ENCODE measurements at places on chromosomes 3 and 15.

GRCh38 chr3:182755712-182756111, 37.6 kb upstream of the ATP11B start:
- no peak for DNase-seq

DNA sequence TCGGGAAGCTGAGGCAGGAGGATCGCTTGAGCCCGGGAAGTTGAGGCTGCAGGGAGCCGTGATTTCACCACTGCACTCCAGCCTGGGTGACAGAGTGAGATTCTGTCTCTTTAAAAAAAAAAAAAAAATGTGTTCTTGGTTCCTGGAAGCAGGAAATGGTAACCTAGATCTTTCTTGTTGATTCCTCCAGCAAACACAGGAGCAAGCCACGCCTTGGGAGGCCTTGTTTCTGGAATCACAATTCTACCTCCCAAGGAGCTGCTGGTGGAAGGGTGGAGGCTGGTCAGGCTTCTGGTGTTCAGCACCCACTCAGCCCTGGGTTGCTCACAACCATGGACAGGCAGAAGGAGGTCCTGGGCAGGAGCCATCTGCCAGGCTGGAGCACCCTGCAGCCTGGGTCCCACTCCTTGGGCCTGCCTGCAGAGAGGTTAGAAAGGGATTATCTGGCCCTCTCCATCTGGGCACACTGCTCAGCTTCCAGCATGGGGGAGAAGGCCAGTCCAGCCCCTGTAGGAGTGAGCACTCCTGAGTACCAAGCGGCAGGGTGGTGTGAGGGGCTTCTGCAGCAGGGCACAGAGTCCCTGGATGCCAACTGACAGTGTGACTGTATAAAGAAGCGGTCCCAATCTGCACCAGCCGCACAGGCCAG, 65.6 kb downstream of the ABTB1 start:
- no peak for DNase-seq

DNA sequence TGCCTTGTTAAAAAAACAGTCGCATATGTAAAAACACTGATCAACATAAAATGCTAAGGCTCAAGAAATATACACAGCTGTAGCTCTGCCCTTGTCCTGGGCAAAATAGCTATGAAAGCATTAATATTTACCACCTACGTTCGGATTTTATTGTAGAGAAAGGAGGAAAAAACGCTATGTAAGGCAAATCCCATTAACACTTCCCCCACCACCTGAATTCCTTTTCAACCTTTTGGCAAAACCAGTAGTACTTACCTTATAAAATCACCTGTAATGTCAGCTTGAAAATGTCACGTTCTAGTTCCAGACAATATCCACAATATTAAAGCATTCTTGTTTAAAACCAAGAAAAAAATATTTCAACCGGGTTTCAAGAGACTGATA, 3.6 kb downstream of the TRA2B start:
- no peak for DNase-seq

GRCh38 chr3:188165596-188165995, 11.6 kb downstream of the LPP start:
- DNase-seq, result no peak

GRCh38 chr15:92322566-92323355, 70.9 kb upstream of the ST8SIA2 start:
- DNase-seq, result no peak

- DNase-seq, result no peak
Measured at GRCh38 chr3:49511639-49512038, 41.6 kb downstream of the DAG1 start.

DNA sequence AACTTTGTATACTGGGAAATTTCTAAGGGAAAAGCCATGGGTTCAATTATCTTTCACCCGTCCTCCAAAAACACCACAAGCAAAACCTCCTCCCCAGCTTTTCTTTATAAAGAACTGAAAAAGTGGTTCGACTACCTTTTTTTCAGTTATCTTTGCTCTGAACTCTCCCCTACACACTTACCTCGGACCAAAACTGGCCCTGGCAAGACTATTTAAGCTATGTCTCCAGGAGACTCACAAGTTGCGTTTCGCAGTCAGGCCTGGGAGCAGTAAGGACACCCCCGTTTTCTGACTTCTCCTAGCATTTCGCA, 645 bp downstream of the COPS2 start:
- no peak for DNase-seq

All from NCI-H2081 treated with DMSO at 0.1 percent for 48 hours (cell line).